ENCODE measurements at places on chromosomes 4 and X. TPM values are rescaled to one million over a fixed set of nuclear protein-coding genes. Genes with fewer than 3 reads are reported as not detected.

OPRPN gene
- not detected for total RNA-seq

NSD2 gene
- total RNA-seq, result 42.5 TPM

TRPC5OS gene
- not detected for total RNA-seq

PLAC8 gene
- total RNA-seq, result 1.5 TPM

PNMA6E gene
- total RNA-seq, result not detected

REELD1 gene
- not detected for total RNA-seq

CSAG1 gene
- not detected for total RNA-seq

PDE5A gene
- 8.2 TPM for total RNA-seq

BEND2 gene
- total RNA-seq, result not detected

GRCh38 chr4:53716011-53716410 lies 124.7 kb upstream of the LNX1 start:
- no peak for DNase-seq

GRCh38 chrX:127404161-127404560 lies 584.6 kb downstream of the PRR32 start:
- no peak for DNase-seq

DNA sequence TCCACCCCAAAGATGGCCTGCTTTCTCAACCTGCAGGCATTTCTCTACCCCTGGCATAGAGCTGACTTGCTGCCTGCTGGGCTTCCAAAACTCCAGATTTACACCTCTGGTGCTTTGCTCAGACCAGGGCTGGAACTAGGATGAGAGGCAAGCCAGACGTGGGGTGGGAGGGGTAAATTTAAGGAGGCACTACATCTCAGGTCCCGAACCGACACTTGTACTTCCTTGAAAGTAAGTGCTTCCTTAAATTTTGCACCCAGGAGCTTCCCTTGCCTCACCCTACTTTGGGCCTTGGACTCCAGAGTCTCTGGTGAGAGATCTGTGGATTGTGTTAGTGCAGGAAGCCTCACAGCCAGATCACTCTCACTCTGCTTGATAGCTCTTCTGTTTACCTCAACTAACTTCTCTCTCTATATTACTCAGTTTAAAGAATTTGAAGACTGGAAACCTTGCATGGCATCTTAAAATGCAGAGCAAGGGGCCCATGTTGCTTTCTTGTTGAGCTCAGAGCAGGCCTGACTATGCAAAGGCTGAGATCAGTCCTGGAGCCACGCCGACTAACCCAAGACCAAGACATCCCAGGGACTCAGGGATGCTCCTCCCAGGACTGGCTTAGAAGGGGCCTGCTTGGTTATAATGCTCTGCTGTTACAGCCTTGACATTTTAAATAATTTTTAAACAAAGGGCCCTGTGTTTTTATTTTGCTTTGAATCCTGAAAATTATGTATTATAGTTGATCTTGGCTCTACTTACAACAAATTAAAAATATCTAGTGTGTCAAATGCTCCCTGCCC lies 145.0 kb upstream of the LEF1 start:
- DNase-seq, result no peak

DNA sequence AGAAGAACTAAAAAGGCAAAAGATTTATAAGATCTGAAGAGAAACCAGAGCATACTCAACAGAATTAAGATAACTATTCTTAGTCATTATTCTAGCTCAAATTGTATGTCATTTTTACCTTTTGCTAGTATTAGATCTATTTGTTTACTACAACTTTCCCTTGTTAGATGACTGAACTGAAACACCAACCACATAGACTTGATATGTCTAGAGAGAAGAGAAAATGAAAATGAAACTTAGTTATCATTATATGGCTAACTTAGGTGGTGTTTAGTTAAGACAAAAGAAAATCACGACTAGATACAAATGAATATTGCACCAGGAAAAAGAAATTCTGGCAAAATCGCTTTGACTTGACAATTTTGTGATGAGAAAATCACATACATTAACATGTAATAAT lies 690.8 kb downstream of the PCDH18 start:
- no peak for DNase-seq

DNA sequence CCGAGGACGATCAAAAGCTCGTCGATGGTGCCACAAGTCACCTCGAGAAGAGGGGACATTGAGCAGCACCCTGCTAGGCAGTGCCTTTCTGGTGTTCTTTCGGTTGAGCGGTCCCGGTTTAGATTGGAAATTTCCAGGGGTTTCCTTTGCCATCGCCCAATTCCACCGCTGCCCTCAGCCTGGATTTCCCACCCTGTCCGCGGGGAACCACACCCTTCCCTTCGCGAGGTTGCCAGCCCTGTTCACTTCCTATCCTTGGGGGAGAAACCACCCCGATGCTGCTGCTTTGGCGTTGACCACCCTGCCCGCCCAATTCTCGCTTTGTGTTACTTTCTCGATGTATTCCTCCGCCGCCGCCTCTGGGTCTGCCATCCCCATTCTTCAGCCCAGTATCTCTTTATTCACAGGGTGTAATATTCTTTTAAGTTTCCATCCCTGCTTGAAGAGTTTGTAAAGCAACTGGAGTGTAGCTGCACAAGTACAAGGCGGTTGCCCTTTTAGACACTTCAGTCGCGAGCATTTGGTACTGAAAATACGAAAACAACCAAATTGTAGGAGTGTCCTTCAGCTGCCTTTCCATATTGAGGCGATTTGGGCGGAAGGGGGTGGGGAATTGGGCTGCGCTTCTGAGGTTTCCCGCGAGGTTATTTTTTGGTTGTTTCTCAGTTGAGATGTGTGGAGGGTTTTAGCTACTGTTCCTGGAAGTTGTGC lies 1.1 kb downstream of the OGT start:
- peak; percentile 30 for DNase-seq

DNA sequence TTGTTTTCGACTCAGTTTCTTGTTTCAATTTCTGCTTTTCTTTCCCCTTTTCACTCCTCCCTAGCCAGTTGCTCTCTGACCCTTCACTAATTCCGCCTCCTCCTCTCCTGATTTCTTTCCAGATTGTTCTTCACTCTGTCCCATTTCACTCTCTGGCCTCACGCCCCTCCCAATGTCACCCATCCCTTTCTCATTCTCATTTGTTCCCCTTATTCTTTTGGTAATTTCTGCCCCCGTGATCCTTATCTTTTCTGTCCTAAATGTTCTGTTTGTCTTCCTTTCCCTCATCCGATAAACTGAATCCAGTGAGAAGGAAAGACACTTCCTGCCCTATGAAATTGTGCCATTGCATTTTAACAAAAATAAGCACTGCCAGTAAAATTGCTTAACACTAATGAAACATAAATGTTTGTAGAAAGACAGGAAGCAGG lies 94.5 kb upstream of the RASGEF1B start:
- DNase-seq, result no peak

GRCh38 chr4:159013692-159014091 lies 89.2 kb upstream of the RAPGEF2 start:
- no peak for DNase-seq

DNA sequence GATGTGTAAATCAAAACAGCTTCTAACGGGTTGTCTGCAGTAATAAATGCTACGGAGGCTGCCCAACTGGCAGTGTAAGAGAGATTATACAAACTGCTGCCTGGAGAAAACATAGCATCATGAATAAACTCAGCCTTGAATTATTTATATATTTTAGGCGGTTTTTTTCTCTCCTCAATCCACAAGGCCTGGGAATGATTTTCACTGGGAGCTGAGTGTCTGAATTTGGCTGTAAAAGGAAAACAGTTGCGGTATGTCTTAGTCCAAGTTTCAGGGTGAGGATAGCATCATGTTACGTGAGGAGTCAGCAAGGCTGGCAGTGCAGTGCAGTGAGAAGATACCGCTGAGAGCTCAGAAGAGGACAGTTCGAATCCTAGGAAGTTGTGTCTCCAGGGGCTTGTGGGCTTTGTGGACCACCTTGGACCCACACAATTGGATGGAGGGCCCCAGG lies 291.5 kb upstream of the BOD1L1 start:
- no peak for DNase-seq

- DNase-seq, result no peak
These were observed 21.0 kb downstream of the TNIP3 start for GRCh38 chr4:121143131-121143530.

GRCh38 chrX:155967653-155968325 lies 29.7 kb upstream of the IL9R start:
- no peak for DNase-seq

- DNase-seq, result no peak
These were observed 1620.9 kb downstream of the STIM2 start for GRCh38 chr4:28481565-28481964.

DNA sequence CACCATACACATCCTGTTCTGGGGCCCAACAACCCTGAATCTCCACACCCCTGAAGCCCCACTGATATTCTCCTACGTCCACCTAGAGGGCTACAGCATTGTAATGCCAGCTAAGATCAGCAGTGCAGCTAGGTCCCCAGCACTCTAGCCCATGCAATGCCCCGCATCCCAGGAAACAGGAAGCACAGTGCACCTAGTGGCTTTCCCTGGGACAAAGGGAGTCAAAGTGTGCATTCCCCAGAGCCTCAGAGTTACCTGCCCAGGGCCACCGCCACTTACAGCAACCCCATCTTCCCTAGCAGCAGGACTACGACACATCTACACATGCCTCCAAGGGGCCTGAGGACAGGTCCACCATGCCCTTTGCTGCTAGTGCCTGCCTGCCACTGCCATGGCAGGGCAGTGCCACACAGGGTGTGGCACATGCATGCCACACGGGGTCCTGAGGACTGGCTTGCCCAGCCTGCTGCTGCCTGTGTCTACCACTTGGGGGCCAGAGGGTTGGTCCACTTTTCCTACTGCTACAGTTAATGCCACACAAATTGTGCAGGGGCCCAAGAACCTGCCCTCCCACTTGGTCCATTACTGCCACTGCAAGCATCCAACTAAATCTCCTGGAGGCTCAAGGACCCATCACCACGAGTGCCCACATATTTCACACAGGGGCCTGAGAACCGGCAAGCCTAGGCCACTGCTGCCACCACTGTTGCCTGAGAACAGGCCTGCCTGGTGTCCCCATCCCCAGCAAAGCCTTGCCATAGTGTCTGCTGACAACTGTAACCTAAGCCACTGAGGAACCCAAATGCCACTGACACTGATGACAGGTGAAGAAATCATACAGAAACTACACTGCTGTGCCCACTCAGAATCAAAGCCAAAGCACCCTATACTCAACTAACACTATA lies 23.7 kb downstream of the TLR6 start:
- no peak for DNase-seq

DNA sequence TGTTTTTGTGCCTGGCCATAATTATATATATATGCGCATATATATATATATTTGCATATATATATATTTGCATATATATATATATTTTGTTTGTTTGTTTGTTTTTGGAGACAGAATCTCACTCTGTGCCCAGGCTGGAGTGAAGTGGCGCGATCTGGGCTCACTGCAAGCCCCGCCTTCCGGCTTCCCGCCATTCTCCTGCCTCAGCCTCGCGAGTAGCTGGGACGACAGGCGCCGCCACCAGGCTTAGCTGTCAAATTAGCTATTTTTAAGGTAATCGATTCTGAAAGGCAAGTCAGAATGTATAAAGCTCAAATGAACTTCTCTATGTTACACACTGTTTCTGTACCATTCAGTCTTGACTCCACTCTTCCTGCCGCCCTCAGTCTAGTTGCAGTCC lies 273.3 kb downstream of the TRIML1 start:
- DNase-seq, result no peak

- no peak for DNase-seq
These were observed 1.2 kb downstream of the TADA2B start for GRCh38 chr4:7044137-7044930.

GRCh38 chrX:153861151-153861550 lies 24.8 kb downstream of the L1CAM start:
- DNase-seq, result no peak

DNA sequence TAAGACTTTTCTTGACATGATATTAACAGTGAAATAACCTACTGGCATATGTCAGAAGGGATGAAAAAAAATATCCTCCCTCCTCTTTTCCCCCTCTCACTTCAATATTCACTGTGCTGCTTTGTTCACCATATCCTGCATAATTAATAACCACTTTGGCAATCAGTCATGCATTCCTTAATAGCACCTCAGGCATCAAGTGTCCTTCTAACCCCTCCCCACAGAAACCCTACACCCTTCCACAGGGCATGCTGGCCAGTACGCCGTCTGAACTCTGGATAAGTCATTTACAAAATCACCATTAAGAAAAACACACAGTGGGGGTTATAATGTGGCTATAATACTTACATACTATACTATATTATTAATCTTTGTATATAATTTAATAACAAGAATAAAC lies 165.9 kb downstream of the PDGFC start:
- no peak for DNase-seq

DNA sequence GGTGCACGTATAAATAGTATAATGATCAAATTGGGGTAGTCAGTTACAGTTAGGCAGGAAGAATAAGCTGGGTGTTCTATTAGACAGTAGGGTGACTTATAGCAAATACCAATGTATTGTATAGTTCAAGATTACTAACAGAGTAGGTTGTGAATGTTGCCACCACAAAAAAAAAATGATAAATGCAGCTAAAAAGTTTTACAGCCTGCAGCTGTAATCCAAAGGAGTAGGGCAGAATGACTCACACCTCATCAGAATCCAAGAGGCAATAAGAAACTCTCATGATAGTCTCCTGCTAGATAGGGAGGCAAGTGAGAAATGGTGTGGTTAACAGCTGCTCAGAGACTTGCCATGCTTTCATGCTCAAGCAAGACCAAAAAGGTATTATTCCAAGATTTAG lies 19.6 kb upstream of the TCEAL4 start:
- DNase-seq, result no peak

DNA sequence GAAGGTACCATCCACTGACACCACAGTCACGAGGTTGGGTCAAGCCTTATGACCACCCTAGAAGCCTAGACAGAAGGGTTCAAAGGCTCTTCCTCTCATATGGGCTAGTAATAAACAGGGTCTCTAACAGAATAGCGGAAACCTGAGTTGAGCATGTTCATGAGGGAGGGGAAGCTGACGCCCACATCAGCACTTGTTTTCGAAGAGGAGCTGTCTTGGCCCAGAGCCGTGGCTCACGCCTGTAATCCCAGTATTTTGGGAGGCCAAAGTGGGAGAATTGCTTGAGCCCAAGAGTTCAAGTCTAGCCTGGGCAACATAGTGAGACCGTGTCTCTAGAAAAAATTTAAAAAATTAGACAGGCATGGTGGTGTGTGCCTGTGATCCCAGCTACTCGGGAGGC lies 21.5 kb upstream of the TMSB4X start:
- DNase-seq, result no peak

DNA sequence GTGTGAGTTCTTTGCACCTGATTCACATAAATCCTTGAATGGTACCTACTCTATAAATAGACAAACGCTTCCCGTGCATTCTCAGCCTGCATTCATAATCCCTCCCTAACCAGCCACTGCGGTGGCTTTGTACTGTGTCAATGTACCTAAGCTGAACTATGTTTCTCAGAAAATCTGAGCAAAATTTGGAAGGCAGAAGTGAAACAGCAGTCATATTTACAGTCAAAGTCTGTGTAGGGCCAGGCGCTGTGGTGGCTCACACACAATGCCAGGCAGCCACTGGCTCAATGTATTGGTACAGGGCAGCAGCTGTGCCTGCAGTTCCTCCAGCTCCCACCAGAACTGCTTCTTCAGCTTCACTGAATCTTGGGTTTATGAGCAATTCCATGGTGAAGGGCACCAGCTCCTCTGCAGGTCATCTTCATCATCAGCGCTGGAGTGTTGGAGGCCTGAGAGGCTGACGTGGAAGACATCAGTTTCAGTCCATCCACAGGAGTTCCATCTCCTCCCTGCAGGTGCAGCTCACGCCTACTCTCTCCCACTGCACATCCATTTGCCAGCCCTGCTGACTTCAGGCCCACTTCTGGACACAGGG lies 32.3 kb upstream of the IRF2 start:
- no peak for DNase-seq

Measured in left ventricle myocardium inferior (tissue), 1 donor.